HCT116 (cell line): ENCODE measurements at places on chromosomes 6 and 20. TPM values are rescaled to one million over a fixed set of nuclear protein-coding genes. Genes with fewer than 3 reads are reported as not detected.

The SLC35D3 gene
- not detected for total RNA-seq

The FOXC1 gene
- 40.7 TPM for total RNA-seq

- peaks cover 9% of the 10 kb centered on the region for H3K4me1 ChIP-seq
- H3K27ac ChIP-seq: no peak overlapping the region
- H3K4me3 ChIP-seq: no peak overlapping the region
- H3K27me3 ChIP-seq: no peaks in the 10 kb centered on the region
Measured at GRCh38 chr6:3587660-3588059, 130.8 kb upstream of the SLC22A23 start.

DNA sequence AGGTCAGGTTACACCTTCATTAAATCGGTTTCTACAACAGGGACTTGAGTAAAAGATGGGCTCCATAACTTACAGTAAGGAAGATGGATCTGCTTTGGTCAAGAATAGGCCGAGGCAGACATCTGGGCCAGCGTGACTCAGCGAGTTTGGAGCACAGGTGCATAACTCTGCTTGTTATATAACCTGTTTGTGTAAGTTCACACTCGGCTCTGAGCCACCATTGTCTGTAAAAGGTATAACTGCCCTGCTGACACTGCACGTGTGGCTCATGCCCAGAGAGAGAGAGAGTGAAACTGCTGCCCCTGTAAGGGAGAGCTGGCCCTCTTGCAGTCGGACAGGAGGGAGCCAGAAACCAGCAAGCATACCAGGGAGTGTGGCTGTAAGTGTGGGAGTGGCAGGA is 737.9 kb upstream of the SLC35B3 start:
- no peaks in the 10 kb centered on the region for H3K27me3 ChIP-seq
- H3K4me1 ChIP-seq: no peaks in the 10 kb centered on the region; the same call in 1 of the 2 replicates
- no peak for DNase-seq
- no peak overlapping the region for H3K27ac ChIP-seq

DNA sequence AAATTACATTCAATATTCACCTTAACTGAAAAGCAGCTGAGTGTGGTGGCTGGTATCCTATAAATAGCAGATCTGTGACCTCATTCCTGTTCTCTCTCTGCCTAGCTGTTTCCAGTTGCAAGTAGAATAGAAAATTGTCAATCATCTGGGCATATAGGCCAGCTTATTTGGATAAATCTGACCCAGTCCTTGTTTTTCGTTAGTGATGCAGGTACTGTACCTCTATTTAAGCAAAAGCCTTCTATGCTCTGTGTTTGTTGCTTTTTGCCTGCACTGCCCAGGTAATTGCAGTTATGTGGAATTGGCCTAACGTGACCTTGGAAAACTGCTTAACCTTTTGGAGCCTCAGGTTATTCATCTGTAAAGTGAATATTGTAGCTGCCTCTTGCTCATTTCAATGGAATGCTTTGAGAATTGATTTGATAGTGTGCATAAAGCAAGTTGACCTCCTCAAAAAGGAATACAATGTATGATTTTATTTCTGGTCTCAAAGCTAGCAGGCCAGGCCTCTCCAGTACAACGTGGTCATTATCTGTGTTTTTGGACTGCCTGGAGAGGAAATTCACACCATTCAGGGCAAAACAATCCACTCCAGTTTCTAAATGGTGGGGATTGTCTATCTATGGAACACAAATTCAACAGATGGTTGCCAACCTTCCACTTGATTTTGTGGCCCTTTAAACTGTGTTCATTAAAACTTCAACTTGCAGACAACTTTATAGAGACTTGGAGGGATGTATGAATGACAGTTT is 508.7 kb upstream of the CITED2 start:
- no peaks in the 10 kb centered on the region for H3K36me3 ChIP-seq
- peaks cover 23% of the 10 kb centered on the region for H3K4me1 ChIP-seq
- no peak overlapping the region for H3K4me3 ChIP-seq
- DNase-seq: no peak
- no peak overlapping the region for H3K27ac ChIP-seq

DNA sequence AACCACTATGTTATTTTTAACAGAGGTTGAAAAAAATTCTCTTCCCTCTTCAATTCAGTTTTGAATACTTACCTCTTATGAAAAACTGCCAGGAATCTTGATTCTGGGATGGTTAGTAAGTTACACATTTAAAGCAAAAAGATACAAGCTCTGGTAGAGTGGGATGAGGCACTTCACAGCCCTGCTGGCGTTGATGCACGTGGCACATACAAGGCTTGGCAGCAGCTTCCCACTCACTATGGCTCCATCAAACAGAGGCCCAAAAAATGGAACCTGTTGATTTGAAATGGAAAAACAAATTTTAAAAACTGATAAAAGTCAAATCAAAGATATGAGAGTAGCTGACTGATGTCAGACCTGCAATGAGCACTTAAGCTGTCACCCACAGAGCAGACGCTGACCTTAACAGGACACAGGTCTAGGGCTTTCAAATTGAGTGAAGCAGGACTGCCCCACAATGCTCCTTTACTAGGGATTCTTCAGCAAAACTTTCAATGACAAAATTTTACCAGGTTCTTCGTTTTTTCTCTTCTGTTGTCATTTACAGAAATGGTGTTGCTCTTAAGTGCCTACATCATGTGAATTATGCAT is 104.9 kb downstream of the INSM1 start:
- H3K4me1 ChIP-seq: no peaks in the 10 kb centered on the region
- no peak overlapping the region for H3K27ac ChIP-seq
- H3K4me3 ChIP-seq: no peak overlapping the region
- H3K27me3 ChIP-seq: no peaks in the 10 kb centered on the region

- no peaks in the 10 kb centered on the region for H3K27me3 ChIP-seq
- H3K27ac ChIP-seq: no peak overlapping the region
- H3K36me3 ChIP-seq: no peaks in the 10 kb centered on the region
- H3K4me3 ChIP-seq: no peak overlapping the region
- peaks cover 10% of the 10 kb centered on the region for H3K4me1 ChIP-seq
Measured at GRCh38 chr6:155186052-155186658, 77.7 kb upstream of the CLDN20 start.

- peak overlapping the region; percentile 77 for H3K4me3 ChIP-seq
- peak; percentile 21 for DNase-seq
- peaks cover 39% of the 10 kb centered on the region for H3K4me1 ChIP-seq
- no peaks in the 10 kb centered on the region for H3K36me3 ChIP-seq
- H3K27me3 ChIP-seq: no peaks in the 10 kb centered on the region
Measured at GRCh38 chr6:125987026-125987617, 782 bp downstream of the TRMT11 start.

DNA sequence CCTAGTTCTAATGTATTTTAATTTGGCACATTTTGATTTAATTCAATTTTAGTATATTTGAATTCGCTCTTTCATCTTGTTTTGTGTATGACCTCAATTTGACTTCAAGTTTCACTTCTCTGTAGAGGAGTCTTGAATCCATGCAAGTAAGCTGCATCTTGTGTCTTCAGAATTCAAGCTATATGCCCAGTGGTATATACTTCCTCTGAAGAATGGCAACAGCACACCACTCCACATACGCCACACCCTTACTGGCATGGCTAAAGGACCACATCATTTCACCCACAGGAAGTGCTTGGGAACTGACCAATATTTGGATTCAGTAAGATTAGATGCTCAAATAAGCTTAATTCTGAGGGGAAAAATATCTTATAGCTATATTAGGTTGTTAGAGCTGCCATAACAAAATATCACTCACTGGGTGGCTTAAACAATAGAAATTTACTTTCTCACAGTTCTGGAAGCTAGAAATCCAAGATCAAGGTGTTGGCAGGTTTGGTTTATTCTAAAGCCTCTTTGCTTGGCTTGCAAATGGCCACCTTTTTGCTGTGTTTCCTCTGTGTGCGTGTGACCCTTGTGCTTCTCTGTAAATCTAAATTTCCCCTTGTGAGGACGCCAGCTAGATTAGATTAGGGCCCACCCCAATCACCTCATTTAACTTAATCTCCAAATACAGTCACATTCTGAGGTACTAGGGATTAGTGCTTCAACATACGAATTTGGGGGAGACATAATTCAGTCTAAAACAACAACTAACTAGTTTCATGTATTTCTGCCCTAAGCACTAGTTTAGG is 2.8 kb upstream of the ASF1A start:
- H3K4me1 ChIP-seq: peaks cover 7% of the 10 kb centered on the region
- H3K36me3 ChIP-seq: no peaks in the 10 kb centered on the region
- no peak overlapping the region for H3K4me3 ChIP-seq
- H3K27ac ChIP-seq: no peak overlapping the region

- H3K27me3 ChIP-seq: no peaks in the 10 kb centered on the region
- H3K4me3 ChIP-seq: peak overlapping the region; percentile 8; the same call in 1 of the 2 replicates
- no peaks in the 10 kb centered on the region for H3K36me3 ChIP-seq
Measured at GRCh38 chr6:16712931-16713484, 48.3 kb downstream of the ATXN1 start.

DNA sequence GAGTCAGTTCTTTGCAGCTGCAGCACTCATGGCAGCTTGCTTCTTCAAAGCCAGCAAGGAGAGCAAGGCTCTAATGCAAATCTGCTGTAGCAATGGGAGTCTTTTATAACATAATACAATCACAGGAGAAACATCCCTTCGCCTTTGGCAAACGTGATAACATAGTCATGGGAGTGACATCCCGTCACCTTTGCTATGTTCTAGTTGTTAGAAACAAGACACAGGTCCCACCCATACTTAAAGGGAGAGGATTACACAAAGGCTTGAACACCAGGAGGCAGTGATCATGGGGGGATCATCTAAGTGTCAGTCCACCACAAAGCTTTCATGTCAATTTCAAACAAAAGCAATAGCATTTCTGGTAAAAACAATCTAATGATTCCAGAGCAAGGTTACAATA is 40.1 kb upstream of the PHACTR2 start:
- H3K36me3 ChIP-seq: no peaks in the 10 kb centered on the region
- no peak for DNase-seq
- H3K4me3 ChIP-seq: no peak overlapping the region
- no peaks in the 10 kb centered on the region for H3K4me1 ChIP-seq
- no peak overlapping the region for H3K27ac ChIP-seq

DNA sequence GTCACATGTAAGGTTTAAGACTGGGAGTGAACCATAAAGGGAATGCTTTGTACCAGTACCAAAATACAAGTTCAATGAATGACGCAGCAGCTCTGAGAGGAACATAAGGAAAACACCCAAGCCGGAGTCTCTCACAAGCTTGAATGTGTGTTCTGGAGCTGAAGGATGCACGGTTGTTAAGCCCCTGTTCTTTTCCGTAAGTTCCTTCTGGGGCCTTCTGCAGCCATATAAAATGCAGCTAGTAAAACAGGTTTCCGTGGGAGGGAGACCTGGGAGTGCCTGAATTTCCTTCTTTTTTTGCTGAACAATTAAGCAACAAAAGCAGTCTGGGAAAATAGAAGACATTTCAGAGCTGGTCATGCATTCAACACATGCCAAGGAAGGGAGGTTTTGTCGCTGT is 73.2 kb upstream of the JAG1 start:
- no peak overlapping the region for H3K4me3 ChIP-seq
- no peak overlapping the region for H3K27ac ChIP-seq
- DNase-seq: no peak
- no peaks in the 10 kb centered on the region for H3K36me3 ChIP-seq

GRCh38 chr20:50417023-50417329 is 93.2 kb upstream of the PTPN1 start:
- no peak overlapping the region for H3K27ac ChIP-seq
- H3K27me3 ChIP-seq: no peaks in the 10 kb centered on the region
- H3K36me3 ChIP-seq: no peaks in the 10 kb centered on the region
- H3K4me1 ChIP-seq: peaks cover 22% of the 10 kb centered on the region
- no peak overlapping the region for H3K4me3 ChIP-seq

- no peak overlapping the region for H3K27ac ChIP-seq
- no peaks in the 10 kb centered on the region for H3K36me3 ChIP-seq
- no peak for DNase-seq
Measured at GRCh38 chr6:89368107-89368506, 15.6 kb upstream of the UBE2J1 start.

DNA sequence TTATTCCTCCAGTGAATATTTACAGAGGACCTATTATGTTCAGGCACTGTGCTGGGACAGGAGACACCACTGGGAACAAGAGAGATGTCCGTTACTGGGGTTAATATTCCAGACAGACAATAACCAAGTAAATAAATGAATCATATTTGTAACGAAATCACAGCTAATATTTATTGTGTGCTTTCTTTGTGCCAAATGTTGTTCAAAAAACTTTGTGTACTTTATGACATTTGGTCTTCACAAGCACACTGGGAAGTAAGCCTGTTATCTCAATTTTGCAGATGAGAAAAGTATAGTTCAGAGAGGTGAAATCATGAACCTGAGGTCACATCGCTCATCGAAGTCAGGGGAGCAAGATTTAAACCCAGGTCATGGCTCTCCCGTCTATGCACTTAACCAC is 36.5 kb upstream of the PREX1 start:
- no peaks in the 10 kb centered on the region for H3K4me1 ChIP-seq
- H3K27me3 ChIP-seq: no peaks in the 10 kb centered on the region; the same call in 1 of the 2 replicates
- no peaks in the 10 kb centered on the region for H3K36me3 ChIP-seq
- H3K4me3 ChIP-seq: no peak overlapping the region
- H3K27ac ChIP-seq: no peak overlapping the region

- no peak overlapping the region for H3K27ac ChIP-seq
- DNase-seq: no peak
- H3K4me3 ChIP-seq: no peak overlapping the region
- no peaks in the 10 kb centered on the region for H3K4me1 ChIP-seq
Measured at GRCh38 chr20:276620-277495, 13.7 kb downstream of the C20orf96 start.

- H3K27ac ChIP-seq: no peak overlapping the region
- H3K36me3 ChIP-seq: no peaks in the 10 kb centered on the region
- no peaks in the 10 kb centered on the region for H3K27me3 ChIP-seq
- H3K4me3 ChIP-seq: no peak overlapping the region
Measured at GRCh38 chr6:31086788-31087440, 25.5 kb downstream of the C6orf15 start.

GRCh38 chr6:43774776-43775534 is 4.9 kb downstream of the VEGFA start:
- peaks cover 42% of the 10 kb centered on the region for H3K36me3 ChIP-seq
- peak overlapping the region; percentile 58 for H3K27ac ChIP-seq
- H3K4me3 ChIP-seq: no peak overlapping the region
- peaks cover 38% of the 10 kb centered on the region for H3K4me1 ChIP-seq
- DNase-seq: no peak

DNA sequence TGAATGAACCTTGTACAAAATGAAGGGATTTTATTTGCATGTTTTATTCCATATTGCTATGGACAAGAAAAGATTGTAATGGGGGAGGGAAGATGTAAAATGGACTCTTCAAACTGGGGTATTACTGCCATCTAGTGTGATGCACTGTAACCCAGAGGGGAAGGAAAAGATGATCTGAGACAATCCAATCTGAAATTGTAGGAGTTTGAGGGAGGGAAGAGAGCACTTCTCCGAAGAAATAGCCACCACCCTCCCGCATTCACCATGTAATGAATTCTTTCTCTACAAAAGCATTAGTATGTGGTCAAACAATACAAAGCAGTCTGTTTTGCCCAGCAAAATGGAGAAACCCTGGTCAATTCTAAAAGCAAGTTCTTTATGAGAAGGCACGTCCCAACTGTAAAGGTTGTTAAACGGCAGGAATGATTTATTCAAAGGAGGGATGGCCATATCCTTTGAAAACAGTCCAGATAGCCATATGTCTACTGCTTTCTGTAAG is 679.5 kb upstream of the NRSN1 start:
- no peaks in the 10 kb centered on the region for H3K27me3 ChIP-seq
- H3K27ac ChIP-seq: no peak overlapping the region
- peak; percentile 1 for DNase-seq
- no peaks in the 10 kb centered on the region for H3K36me3 ChIP-seq
- no peak overlapping the region for H3K4me3 ChIP-seq
